ENCODE measurements at places on chromosomes 1 and 21. TPM values are rescaled to one million over a fixed set of nuclear protein-coding genes. Genes with fewer than 3 reads are reported as not detected.

DNA sequence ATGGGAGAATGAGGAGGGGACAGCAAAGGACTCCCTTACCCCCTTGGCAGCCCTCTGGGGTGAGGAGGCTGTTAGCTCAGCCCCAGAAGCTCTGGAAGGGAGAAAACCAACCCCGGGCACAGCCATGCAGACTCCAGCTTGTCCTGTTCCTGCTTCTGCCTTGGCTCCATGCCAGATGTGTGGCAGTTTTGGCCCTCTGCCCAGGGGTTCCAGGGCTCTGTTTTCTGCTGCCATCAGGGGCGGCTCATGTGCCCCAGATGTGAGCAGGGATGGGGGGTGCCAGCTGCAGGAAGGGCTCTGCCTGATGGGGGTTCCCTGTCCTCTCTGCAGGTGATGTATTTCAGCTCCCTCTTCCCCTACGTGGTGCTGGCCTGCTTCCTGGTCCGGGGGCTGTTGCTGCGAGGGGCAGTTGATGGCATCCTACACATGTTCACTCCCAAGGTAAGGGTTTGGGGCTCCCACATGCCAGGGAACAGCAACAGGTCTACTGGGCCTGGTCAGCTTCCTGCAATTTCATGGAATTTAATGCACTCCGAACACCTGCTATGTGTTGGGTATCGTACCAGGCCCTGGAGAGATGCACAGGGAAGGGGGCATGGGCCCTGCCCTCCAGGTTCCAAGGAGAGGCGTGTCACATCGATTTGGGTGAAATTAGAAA lies 26.1 kb downstream of the SLC6A17 start:
- H3K27ac ChIP-seq, result no peak overlapping the region
- H3K4me1 ChIP-seq, result no peaks in the 10 kb centered on the region
- no peaks in the 10 kb centered on the region for H3K36me3 ChIP-seq

- H3K4me3 ChIP-seq, result no peak overlapping the region
- H3K27ac ChIP-seq, result no peak overlapping the region
- H3K4me1 ChIP-seq, result no peaks in the 10 kb centered on the region
- DNase-seq, result no peak
- H3K27me3 ChIP-seq, result no peaks in the 10 kb centered on the region
- no peaks in the 10 kb centered on the region for H3K36me3 ChIP-seq
Observed at GRCh38 chr1:233940908-233941307, 36.4 kb downstream of the SLC35F3 start.

DNA sequence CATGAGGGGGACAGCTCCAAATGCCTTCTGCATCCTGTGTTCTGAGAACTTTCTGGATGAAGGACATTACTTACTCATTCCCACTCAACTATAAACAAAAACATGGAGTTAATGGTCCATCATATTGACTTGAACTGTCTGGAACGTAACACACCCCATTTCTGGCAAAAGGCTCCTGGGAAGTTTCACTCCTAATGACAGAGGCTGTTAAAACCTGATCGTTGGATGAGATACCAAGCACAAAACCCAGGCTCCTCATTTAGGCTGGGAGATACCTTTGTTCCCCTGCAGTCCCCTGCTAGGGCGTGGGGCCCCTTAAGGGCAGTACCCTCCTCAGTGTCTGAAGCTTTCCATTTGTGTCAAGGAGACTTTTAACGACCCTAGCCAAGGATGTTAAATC lies 78.9 kb downstream of the RHOU start:
- H3K4me3 ChIP-seq, result no peak overlapping the region
- DNase-seq, result no peak
- H3K36me3 ChIP-seq, result no peaks in the 10 kb centered on the region

GRCh38 chr21:14691914-14692313 lies 145.8 kb upstream of the SAMSN1 start:
- no peak overlapping the region for H3K27ac ChIP-seq
- H3K4me1 ChIP-seq, result no peaks in the 10 kb centered on the region
- no peaks in the 10 kb centered on the region for H3K36me3 ChIP-seq
- H3K4me3 ChIP-seq, result no peak overlapping the region
- H3K27me3 ChIP-seq, result no peaks in the 10 kb centered on the region
- DNase-seq, result no peak

DNA sequence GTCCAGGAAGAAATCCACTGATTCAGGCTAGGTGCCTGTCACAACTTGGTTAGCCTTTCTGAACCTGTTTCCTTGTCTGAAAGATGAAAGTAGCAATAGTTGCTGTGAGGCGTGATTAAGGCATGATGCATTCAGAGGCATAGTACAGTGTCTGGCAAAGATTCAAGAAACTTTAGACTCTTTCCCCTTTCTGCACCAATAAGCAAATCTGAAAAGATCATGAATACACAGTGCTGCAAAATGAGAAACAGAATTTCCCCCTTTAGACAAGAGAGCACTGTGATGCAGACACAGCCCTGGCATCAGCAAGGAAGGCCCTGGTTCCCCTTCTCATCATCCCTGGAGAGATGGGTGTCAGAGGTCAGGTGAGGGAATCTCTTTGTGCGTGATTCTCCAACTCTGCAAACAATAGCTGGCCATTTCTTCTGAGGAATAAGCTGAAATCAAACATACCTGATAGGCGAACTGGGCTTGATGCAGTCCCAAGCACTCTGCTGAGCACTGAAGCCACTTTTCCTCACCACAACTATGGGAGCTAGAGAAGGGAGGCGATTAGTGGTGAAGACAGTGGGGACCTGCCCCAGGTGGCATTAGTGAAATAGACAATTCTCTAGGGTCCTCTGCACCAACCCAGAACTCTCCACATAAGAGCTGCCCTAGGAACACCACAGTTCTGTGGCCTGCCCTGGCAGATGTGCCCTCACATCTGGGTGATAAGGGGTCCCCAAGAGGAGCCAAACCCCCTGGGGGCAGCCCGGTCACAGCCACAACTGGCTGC lies 41.7 kb downstream of the ITPKB start:
- no peaks in the 10 kb centered on the region for H3K36me3 ChIP-seq
- no peak overlapping the region for H3K27ac ChIP-seq
- H3K4me1 ChIP-seq, result peaks cover 12% of the 10 kb centered on the region
- H3K4me3 ChIP-seq, result no peak overlapping the region
- no peak for DNase-seq
- no peaks in the 10 kb centered on the region for H3K27me3 ChIP-seq

DNA sequence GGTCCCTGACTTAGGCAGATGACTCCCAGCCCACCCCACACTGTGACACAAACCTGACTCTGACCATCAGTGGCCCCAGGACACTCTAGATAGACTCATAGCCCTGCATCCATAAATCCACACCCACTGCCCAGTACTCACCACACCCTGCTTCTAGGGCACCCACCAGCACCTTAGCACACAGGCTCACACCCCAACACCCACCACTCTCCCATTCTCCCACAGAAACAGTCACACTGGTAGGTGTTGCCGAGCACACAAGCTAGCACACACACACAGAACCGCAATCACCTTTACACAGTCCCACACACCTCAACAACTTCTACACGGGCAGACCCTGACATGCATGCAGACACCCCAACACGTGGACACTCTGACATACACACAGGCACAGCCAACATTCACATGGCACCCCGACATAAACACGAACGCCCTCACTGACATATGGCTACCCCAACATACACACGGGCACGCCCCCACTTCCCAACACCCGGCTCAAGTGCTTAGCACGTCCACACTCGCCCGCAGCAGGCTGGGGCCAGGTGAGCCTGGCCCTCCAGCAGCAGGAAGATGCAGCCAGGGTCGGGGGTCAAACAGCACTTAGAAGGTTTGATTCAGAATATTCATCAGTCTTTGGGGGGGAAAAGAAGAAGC lies 105.5 kb upstream of the TARDBP start:
- H3K36me3 ChIP-seq, result no peaks in the 10 kb centered on the region
- no peaks in the 10 kb centered on the region for H3K4me1 ChIP-seq
- no peak overlapping the region for H3K4me3 ChIP-seq
- H3K27ac ChIP-seq, result no peak overlapping the region
- H3K27me3 ChIP-seq, result no peaks in the 10 kb centered on the region

DNA sequence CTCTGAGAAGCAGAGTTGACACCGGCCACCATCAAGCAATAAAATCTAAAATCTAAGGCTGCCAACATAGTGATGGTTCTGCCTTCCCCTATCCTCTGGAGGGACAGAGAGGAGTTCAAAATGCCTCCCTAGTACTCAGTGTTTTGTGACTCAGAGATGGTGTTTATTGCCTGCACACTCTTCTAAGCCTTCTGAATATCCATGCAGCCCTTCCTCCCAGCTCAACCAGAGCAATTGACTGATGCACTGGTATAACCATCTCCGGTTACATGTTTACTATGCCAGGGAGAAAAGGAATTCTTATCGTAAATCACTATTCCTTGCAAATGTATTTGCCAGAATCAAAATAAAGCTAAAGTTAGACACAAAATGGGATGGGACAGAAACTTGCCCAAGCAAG lies 132.9 kb upstream of the RAB4A start:
- H3K36me3 ChIP-seq, result no peaks in the 10 kb centered on the region
- H3K4me1 ChIP-seq, result no peaks in the 10 kb centered on the region
- H3K27ac ChIP-seq, result no peak overlapping the region
- no peak for DNase-seq
- no peaks in the 10 kb centered on the region for H3K27me3 ChIP-seq

GRCh38 chr1:44263568-44264450 lies 50.5 kb downstream of the DMAP1 start:
- DNase-seq, result no peak
- no peaks in the 10 kb centered on the region for H3K36me3 ChIP-seq
- H3K27ac ChIP-seq, result no peak overlapping the region
- H3K4me1 ChIP-seq, result no peaks in the 10 kb centered on the region

DNA sequence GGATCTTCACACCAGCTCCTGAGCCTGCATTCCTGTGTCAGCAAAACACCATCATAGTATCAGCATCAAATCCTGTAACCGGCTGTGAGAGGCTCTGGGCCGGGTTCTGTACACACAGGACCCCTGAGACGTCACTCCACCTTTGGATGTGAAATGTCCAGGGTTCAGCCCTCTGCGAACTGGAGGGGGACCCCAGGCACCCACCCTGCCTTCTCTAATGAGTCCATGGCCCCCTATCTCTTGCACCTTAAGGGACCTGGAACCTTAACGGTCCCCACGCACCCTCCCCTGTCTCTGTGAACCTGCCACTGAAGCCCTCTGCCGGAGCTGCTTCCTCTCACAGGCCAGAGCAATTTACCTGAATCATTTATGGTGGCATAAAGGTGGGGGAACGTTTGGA lies 257.8 kb downstream of the NPHP4 start:
- no peaks in the 10 kb centered on the region for H3K4me1 ChIP-seq
- H3K27ac ChIP-seq, result no peak overlapping the region
- no peak for DNase-seq
- H3K27me3 ChIP-seq, result no peaks in the 10 kb centered on the region
- no peak overlapping the region for H3K4me3 ChIP-seq
- no peaks in the 10 kb centered on the region for H3K36me3 ChIP-seq

DNA sequence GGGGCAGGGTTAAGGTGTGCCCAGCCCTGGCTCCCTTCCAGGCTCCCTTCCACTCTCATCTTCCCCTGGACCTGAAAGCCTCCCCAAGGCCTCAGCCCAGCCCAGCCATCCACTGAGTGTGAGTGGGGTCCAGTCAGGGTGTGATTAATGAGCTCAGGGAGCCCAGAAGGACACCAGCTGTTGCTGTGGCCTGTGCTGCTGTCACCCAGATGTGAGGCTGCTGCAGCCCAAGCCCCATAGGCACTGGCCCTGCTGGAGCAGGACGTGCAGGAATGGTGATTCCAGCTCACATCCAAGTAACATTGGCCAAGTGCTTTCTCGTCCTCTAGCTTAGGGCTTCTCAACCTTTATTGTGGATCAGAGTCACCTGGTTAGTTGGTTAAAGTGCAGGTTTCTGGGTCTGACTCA lies 77.6 kb downstream of the EPHB2 start:
- H3K4me1 ChIP-seq, result peaks cover 20% of the 10 kb centered on the region
- no peak for DNase-seq

GRCh38 chr1:224081604-224082003 lies 32.3 kb upstream of the FBXO28 start:
- no peaks in the 10 kb centered on the region for H3K4me1 ChIP-seq
- no peak overlapping the region for H3K4me3 ChIP-seq
- no peaks in the 10 kb centered on the region for H3K36me3 ChIP-seq
- H3K27ac ChIP-seq, result no peak overlapping the region
- no peak for DNase-seq

DNA sequence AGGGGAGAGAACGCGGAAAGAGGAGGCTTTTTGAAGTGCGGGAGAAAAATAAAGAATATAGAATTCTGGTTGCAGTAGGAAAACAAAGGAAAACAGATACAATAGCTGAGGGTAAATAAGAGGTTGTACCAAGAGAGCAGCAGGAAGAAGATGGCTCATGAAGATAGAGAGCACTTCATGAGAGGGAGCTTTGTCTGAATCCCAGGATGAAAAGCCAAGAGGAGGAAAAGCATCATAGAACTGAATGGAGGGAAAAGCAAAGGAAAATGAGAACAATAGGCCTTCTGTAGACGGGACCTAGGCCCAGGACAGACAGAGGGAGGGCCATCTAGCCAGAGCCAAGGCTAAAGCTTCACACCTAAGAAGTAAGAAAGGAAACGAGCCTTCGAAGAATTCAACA lies 49.5 kb downstream of the ATP6V1G3 start:
- no peaks in the 10 kb centered on the region for H3K36me3 ChIP-seq
- H3K4me3 ChIP-seq, result no peak overlapping the region
- H3K27me3 ChIP-seq, result no peaks in the 10 kb centered on the region
- no peak overlapping the region for H3K27ac ChIP-seq
- no peak for DNase-seq

DNA sequence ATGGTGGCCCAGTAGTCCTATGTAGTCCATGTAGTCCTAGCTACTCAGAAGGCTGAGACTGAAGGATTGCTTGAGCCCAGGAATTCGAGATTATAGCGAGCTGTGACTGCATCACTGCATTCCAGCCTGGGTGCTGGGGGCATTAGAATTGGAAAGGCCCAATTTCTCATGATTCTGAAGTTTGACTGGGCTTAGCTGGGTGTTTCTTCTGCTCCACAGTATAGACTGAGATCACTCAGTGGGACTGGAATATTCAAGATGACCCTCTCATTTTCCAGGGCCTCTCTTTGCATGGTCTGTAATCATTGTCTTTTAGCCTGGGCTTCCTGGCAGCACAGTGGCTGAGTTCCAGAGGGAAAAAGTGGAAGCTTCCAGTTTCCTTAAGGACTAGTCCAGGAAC lies 26.2 kb downstream of the MROH7 start:
- H3K27me3 ChIP-seq, result no peaks in the 10 kb centered on the region
- no peaks in the 10 kb centered on the region for H3K36me3 ChIP-seq
- H3K27ac ChIP-seq, result no peak overlapping the region
- H3K4me3 ChIP-seq, result no peak overlapping the region
- no peaks in the 10 kb centered on the region for H3K4me1 ChIP-seq

Gene C1QA
- total RNA-seq, result 501 TPM

Gene SLC2A5
- total RNA-seq, result 3.9 TPM

Gene PLA2G2A
- total RNA-seq, result 200 TPM

Gene OR6N1
- not detected for total RNA-seq

Data from thoracic aorta (tissue), 2 donors.